ENCODE measurements at places on chromosomes 1 and 21.
A peak's percentile ranks its signal among the peaks of the same experiment; 100 is the strongest.

- no peak for DNase-seq
Observed at GRCh38 chr1:231557898-231558707, 29.6 kb downstream of the TSNAX start.

DNA sequence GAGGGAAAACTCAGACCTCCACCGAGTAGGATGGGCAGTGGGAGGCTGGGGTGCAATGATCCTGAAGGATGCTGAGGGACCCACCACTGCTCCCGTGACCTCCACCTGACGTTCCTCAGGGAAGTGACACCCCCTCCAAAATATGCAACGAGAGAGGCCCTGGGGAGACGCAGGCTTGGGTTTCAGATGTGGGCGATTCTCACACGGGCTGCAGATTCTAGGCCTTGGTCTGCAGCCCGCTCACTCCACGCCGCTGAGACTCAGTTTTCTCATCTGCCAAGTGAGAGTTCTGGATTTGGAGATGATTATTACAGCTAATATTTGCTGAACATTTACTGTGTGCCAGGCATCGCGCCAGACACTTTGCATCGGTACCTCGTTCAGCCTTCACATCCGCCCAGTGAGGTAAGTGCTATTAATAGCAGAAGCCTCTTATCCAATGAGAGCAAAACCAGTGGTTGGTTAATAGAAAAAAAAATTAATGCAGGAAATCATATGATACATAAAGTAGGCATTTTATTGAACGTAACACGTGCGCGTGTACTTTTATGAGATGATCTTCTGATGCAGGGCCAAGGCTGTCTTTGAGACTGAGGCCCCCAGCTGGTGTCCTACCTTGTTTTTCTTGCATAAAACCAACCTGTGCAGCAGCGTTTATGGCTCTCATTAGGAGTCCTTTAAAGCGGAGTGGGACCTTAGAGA is 102.0 kb upstream of the RUNX3 start:
- DNase-seq: peak; percentile 93

DNA sequence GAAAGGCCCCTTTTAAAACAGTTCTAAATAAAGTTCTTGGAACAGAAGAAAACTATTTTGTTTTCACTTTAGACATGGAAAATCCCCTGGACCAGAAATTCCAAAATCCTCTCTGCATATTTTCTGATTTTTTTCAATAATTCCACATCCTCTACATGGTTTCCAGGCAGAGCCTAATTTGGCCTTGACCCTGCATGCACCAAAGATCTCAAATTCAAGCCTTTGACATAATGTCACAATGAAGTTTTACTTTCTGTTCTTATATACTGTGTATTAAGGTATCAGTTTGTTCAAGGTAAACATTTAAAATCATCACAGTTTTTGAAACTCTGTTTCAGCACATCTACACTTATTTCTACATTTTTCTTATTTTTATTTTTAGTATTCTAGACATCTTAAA is 12.2 kb upstream of the NPL start:
- no peak for DNase-seq

DNA sequence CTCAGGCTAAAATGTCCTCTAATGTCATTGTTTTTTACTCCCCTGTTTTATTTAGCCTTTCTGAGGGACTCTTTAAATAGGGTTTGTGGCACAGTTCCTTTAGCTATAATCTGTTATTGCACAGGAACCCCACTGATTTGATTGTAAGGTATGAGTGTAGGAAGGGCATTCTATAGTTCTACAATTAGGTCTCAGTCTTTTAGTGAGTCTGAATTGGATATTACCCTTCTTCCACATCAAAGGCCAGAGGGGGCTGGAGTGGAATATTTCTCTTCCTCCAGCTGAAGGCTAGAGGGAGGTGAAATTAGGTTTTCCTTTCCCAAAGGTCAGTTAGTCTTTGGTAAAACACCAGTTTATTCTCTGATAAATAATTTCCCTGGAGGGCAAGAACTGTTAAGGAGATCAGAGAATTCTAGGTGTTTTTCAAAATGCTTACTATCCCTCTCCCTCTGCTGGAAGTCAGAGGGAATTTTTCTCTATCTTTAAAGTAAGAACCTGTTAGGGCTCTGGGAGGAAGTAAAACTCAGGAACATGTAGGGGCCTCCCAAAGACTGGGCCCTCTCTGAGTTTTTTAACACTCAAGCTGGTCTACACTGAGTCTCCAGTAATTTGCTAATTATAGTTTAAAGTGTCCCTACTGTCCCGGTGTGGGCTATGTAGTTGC is 176.3 kb upstream of the ZNHIT6 start:
- peak; percentile 5 for DNase-seq

- no peak for DNase-seq
Observed at GRCh38 chr21:33202464-33203363, 27.0 kb upstream of the IFNAR2 start.

DNA sequence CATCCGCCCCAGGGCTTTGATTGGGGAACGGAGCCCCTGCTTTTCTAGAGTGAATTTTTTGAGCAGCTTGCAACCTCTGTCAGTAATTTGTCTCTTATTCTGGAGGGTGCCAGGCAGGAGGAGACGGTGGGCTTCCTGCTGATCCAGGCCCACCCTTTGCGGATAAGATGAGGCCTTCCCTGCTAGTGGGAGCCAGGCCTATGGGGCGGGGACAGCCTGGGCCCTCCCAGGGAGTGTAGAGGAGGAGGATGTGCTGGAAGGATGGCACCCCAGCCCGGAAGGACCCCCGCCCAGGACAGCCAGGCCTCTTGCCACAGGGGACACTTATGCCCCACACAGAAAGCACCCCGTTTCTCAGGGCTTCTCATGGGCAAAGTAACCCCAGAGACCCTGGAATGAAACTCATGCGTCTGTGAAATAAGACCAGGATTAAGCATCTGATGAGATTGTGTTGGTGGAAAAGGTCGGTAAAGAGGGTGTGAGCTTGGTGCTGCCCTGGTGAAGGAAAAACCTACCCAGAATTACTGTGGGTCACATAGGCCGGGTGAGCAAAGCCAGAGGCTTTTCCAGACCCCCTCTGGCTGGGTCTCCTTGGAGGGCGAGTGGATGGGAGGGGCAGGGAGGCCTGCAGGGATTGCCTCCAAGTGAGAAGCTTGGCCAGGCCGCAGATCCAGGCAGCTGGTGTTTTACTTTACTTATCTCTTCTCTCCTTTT is 118.7 kb downstream of the SIK1 start:
- no peak for DNase-seq

DNA sequence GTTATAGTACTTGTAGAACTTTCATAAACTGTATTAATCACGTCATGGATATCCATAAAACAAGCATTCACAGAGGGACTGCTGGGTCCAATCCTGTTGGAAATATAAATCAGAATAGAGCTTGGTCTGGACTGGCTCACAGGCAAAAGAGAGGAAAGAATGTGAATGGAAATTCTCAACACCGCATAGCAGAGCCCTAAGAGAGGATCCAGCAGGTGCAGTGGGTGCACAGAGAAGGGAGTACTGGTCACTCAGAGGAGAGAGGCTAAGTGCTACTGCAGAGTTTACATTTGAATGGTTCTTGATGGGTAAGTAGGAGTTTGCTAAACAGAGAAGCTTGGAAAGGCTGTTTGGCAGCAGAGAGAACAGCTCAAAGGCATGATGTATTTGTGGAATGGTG is 231.7 kb downstream of the PAPPA2 start:
- no peak for DNase-seq

- DNase-seq: no peak
Observed at GRCh38 chr1:170680428-170680827, 16.5 kb downstream of the PRRX1 start.

GRCh38 chr1:235266325-235266724 is 61.7 kb downstream of the ARID4B start:
- DNase-seq: no peak

DNA sequence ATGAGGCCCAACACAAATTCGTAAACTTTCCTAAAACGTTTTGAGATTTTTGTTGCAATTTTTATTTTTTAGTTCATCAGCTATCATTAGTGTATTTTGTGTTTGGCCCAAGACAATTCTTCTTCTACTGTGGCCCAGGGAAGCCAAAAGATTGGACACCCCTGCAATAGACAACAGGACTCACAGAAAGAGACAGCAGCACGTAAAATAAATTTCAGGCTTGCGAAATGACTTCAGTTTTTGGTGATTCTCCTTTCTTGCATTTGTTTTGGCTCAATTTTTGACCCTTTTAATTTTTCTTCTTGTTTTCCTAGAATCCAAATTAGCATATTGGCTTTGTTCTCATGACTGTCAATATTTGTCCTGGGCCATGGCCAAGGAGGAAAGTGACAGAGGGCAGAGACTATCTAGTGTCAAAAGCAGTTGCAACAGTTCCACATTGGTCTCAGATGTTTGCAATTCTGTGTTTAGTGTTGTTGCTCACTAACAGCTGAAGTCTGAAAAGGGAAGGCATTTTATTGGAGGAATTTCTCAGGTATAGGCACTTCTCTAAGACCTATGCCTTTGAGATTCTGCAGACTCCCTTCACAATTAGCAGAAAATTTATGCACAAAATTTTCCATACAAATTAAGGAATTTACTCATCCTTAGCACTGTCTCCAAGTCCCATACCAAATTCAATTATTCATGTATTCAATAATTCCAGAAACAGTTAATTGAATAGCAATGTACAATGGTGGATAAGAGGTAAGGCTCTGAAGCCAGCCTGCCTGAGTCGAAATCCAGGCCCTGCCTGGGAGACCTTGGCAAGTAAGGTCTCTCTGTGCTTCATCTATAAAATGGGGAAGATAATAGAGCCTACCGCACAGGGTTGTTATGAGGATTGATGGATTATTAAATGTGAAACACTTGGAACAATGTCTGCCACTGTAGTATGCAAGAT is 160.9 kb upstream of the IVNS1ABP start:
- no peak for DNase-seq

GRCh38 chr1:174700775-174701174 is 253.0 kb downstream of the GPR52 start:
- no peak for DNase-seq

DNA sequence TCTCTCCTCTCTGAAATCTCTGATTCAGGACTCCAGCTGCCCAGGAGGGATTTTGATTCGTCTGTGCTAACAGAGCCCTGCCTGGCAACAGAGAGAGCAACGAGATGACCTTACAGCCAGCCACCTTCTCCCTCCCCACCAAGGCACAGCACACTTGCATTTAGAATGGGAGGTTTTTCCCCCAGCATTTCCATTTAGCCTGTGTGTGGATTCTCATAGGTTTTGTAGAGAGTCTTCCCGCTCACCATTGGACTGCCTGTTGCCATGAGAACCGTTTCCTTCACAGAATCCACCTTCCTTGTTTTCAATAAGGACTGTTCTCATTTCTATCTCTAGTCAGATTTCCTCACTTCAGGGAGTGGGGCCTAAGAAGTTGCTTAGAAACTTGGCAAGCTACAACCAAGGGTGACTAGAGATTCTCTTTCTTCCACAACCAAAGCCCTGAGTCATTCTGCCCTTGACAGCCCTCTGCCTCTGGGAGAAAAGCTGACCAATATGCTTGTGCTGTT is 5.8 kb upstream of the IKBKE start:
- no peak for DNase-seq

GRCh38 chr1:98157524-98158313 is 236.9 kb upstream of the DPYD start:
- no peak for DNase-seq

GRCh38 chr1:230749150-230749549 is 2.0 kb downstream of the CAPN9 start:
- DNase-seq: peak; percentile 78

DNA sequence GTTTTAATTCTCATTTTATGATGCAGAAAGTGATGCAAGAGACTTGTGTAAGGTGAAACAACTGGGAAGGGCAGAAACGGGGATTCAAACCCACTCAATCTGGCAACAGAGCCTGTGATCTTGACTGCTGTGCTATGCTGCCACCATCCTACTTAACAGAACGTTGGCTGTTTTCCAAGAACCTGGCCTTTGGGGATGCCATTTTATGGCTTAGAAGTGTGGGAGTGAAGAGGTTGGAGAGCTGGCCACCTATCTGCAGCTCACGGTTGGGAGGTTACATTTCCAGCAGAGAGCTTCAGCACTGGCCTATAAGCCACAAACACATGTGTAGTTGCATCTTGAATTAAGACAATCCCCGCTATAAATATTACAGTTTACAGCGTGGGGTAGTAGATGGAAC is 235.3 kb downstream of the PRDM2 start:
- DNase-seq: no peak

DNA sequence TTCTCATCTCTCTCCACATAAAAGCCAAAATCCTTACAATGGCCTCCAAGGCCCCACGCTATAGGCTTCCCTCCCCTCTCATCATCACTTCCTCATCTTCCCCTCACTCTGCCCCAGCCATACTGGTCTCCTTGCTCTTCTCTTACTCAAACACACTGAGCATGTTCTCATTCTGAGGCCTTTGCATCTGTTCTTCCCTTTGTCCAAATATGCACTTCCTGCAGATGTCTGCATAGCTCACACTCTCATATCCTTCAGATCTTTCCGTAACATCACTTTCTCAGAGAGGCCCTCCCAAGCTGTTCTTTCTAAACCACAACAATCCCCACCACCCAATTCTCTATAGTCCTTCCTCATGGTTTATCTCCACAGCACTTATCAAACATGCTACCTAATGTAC is 284.1 kb downstream of the HHIPL2 start:
- no peak for DNase-seq

DNA sequence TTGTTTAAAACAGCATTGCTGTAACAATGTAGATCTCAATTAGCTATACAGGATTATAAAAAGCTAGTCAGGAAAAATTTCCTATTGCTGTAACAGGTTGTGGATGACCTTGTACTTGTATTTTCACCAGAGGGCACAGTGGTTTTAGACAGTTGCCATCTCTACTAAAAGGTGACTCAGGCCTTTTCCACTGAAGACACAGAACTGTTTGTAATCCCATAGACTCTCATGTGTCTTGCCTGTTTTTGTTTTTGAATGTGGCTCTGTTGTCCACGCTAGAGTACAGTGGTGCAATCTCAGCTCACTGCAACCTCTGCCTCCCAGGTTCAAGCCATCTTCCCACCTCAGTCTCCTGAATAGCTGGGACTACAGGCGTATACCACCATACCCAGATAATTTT is 5.9 kb downstream of the MTFR1L start:
- no peak for DNase-seq

DNA sequence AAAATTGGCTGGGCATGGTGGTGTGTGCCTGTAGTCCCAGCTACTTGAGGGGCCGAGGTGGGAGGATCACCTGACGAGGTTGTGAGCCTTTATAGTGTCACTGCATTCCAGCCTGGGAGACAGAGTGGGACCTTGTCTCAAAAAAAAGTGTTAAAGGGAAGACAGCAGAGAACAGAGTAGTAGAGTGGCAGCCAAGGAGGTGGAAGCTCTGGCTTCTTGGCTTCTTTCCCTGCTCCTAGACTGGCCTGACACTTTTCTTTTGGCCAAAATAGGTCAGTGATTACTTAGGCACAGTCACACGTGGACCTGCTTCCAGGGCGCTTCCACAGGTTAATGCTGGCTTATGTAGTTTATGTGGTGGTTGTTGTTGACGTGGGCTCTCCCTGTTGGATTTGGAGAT is 3.2 kb downstream of the DIP2A start:
- no peak for DNase-seq

DNA sequence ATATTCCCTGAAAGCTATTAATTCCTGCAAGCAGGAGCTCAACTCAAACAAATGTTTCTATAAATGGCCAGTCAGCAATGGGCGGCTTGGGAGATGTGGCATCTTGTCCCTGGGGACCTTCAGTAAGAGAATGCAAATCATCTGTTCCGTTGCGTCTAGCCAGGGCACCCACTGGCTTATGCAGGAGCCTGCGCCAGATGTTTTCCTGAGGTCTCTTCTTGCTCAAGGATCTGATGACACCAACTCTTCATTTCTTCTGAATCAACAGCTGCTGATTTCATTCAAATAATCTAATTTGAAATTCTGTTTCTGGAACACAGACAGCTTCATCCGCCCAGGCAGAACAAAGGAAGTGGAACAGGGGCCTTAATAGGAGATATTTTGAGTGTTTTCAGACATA is 70.0 kb upstream of the AJAP1 start:
- DNase-seq: peak; percentile 28
